ENCODE measurements at places on chromosomes 4 and X.

- DNase-seq: peak; percentile 27
These were observed 804 bp downstream of the OSTC start for GRCh38 chr4:108651014-108651791.

DNA sequence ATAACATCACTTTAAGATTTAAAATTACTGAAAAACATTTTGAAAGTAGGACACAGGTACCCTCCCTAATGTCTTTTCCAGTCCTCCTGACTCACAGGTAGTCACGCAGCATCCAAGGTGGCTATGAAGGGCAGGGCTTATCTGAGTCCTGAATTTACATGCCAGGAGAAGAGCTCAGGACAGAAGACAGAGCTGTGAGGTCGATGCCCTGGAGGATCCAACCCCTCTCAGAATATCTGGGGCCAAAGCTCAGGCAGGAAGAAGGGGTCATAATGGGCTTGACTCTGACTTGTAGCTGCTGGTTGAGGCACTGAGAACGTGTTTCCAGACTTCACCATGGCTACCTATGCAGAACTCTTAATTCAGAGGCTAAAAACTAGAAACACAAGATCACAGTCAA is 177.5 kb downstream of the AASDH start:
- DNase-seq: no peak

GRCh38 chr4:145840162-145840768 is 98.4 kb downstream of the ZNF827 start:
- DNase-seq: no peak

- DNase-seq: no peak
These were observed 274.4 kb upstream of the ARX start for GRCh38 chrX:25290132-25290531.

DNA sequence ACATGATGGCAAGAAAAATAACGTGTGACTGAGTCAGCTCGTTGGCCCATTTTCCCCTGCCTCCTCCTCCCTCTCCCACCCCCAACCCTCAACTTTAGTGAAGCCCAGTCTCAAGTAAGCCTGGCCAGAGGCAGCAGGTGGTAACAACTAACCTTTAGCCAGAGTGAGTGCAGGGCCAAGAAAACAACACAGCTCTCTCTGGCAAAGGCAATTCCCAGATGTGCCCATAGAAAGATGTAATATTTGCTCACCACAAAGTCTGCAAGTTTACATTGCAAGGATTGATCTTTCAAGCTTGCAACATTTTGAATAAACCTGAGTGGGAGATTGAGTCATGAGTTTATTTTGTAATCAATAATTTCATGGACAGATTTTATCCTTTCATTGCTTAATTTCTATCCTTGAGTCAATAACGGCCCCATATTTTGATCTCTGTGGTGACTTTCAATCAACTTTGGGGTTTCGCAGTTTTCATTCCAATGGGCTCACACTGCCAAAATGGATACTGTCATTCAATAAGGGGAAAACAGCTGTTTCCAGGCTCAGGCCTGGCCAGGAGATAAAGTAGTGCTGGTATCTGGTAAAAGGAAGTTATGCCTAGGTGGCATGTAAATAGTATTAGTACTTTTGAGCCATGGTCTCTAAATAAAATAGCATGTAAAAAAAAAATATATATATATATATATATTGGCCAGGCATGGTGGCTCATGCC is 130.7 kb upstream of the TMEM164 start:
- DNase-seq: no peak

DNA sequence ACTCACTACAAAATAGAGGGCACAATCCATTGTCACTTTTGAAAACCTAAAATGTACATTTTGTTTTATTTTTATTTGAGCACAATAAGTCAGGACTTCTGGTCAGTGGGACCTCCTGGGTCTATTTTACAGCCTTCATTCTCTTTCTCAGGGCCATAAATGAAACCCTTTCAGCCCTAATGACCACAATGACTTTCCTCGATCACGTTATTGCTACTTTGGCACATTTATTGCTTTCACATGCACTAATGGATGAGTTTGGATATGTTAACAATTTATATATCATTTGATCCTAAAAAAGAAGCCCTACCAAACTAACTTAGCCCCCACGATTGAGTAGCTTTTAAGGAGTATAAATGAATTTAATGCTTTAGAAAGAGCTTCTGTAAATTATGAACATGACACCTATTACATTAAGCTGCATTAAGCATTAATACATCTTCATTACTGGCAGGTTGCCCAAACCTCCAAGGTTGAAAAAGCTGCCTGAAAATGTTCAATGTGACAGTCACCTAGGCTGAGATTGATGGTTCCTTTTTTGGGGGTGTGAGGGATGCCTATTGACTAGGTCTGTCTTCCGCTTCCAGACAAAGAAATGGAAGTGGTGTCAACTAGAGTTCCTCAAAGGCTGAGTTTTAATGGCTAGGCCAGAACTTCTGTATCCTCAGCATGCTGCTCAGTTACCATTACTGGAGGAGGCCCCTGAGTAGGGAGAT is 296.4 kb downstream of the GPAT3 start:
- no peak for DNase-seq

- DNase-seq: no peak
These were observed 126.9 kb downstream of the UNC5C start for GRCh38 chr4:95421869-95422268.

GRCh38 chr4:155033604-155034003 is 174.8 kb upstream of the NPY2R start:
- DNase-seq: no peak

DNA sequence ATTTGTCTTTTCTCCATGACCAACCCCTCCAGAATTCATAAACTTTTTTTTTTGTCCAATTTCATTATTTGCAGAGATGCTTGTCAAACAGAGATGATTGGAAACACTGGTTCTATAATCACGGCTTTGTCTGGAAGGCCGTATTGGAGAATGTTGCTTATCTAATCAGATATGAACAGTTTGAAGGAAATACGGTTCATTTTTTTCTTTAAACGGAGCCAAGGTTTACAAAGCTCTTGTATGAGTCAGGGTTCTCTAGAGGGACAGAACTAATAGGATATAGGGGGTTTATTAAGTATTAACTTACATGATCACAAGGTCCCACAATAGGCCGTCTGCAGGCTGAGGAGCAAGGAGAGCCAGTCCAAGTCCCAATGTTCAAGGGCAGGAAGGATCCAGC is 1415.8 kb downstream of the C4orf33 start:
- DNase-seq: no peak

- no peak for DNase-seq
These were observed 15.8 kb downstream of the CAMK2D start for GRCh38 chr4:113745711-113746110.

DNA sequence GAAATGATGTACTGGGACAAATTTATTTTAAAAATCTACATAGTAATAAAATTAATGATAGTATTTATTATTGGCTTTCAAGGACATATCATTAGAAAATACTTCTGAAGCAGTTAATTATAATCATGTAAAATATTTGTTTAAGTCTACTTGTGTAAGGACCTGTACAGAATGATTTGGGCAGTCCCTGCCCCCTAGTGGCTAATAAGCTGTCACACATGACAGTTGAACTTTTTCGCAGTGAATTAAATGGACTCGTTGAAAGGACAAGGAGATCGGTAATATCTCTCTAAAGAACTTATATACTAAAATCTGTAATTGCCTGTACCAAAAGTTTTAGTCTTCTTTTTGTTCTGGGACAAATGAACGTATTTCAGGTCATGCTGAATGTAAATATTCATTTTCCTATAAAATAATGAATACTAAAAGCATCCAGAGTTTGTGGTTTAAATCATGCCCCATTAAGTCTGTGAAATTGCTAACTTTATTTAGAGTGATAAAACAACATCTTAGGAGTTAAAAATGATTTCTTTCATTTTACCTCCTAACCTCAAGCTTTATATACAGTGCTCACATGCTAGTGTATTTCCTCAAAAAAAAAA is 13.6 kb downstream of the EXOC1 start:
- DNase-seq: peak; percentile 78

DNA sequence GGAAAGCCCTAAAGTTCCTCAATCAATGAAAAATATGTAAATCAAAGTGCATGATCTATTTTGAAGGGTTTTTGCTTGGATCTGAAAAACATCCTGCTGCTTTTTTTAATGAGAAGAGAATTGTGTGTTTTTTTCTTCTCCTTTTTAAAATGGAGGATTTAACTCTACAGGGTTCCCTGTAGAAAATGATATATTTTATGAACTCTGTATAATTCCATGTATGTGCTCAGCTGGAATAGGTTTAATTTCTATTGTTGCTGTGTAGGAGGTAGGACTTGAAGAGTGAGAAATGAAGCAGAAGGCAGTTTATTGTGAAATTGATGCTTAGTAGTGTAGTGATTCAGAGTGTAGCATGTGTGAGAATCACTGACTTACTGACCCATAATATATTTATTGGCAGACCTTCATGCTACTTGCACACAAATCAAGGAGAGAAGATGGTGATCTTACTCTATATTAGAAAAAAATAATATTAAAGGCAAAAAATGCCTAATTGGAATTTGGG is 286.8 kb upstream of the FSTL5 start:
- no peak for DNase-seq

- no peak for DNase-seq
These were observed 6.4 kb upstream of the HAUS7 start for GRCh38 chrX:153476666-153477363.

- DNase-seq: no peak
These were observed 72.2 kb downstream of the CCKAR start for GRCh38 chr4:26418107-26418506.

Data from neural progenitor cell (in vitro differentiated cells).